ENCODE measurements at places on chromosomes 12 and 14.

DNA sequence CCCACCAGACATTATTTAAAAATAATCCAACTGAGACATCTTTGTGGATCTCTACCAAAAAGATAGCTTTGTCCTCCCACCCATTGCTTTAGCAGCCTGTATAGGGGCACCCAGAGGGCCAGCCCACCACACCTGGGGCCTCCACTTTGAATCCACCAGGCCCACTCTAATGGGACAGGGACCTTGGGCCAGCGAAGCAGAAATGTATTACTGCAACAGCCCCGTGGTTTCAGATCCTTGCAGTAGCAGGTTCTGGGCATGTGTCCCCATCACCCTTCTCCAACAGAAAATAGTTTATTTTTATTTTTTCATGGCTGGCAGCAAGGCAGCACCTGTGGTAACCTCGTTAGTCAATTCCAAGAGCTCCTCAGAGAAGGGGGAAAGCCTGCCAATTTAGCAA, 218.4 kb downstream of the ZFP36L1 start:
- no peak for DNase-seq

DNA sequence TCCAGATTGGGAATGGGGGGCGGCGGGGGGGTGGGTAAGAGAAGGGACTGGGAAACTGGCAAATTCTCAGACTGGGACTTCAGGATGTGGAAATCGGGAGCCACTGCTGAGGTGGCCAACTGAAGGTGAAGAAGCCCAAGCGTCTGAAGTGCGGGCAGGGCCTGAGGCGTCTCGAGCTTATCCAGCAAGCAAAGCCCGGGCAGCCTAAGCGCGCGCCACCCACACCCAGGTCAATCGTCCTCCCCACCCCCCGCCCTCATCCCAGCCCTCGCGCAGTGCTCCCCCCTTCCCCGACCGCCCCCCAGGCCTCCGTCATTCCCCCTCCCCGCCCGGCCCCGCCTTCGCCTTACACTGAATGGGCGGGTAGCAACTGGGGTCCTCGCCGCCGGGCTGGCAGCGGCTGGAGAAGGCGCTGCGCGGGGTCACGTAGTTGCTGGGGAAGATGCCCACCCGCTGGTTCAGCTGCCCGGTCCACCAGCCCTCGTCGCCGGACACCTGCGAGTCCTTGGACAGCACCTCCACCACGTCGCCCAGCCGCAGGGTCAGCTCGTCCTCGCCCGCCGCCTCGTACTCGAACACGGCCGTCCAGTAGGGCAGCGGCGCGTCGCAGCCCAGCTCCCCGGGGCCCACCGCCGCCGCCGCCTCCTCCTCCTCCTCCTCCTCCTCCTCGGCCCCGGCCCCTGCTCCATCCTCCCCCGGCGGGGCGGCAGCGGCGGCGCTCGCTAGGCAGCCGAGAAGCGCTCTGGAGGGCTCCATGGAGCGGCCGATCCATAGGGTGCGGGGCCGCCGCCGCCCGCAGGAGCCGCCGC, 693 bp downstream of the MAP3K9 start:
- peak; percentile 23 for DNase-seq

- no peak for DNase-seq
These were observed 85.6 kb upstream of the TSPAN8 start for GRCh38 chr12:71243370-71243769.

DNA sequence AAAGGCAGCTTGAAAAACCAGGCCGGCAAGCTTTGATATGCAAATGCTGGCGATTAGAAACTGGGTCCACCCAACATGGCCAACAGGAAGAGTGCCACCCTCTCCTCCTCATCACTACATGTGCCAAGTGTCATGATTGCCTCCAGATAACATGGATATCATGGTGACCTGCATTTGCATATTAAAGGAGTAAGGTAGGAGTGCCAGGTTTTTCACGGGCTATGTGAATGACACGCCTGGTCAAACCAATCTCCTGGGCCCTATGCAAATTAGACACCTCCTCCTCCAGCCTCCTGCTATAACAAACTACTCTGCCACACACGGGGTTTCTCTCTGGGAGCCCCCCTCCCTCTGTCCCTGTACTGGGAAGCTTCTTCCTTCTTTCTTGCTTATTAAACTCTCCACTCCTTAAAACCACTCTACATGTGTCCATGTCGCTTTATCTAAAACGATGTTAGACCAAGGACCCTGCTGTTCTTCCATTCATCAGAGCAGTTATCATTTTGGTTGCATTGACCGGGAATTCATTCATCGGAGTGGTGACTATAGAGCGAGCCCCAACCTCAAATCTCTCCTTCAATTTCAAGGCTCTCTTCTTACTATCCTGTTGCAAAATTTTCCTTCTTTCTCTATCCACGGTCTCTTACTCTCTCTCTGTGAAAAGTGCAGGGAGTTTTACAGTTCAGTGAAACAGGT, 27.5 kb downstream of the APOBEC1 start:
- no peak for DNase-seq

DNA sequence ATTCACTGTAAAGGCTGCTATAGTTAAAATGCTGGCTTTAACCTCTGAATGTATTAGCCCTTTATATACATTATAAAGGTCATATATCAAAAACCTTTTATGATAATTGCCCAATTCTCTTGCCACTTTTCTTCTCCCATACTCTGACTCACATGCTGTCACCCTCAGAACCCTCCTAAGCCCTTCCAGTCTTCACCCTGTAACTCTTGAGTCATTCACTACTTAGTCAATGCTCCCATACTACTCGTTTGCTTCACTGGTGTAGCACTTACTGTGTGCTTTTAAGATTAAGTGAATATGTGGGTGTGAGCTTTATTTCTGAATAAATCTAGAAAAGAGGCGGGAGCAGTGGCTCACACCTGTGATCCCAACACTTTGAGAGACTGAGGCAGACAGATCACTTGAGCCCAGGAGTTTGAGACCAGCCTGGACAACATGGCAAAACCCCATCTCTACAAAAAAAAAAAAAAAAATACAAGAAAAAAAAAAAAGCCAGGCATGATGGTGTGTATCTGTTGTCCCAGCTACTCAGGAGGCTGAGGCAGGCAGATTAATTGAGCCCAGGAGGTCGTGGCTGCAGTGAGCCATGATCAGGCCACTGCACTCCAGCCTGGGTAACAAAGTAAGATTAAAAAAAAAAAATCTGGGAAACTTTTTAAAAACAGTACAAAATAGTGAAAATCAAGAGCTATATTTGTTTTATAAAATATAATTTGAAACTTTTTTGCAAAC, 37.6 kb downstream of the SPATA7 start:
- no peak for DNase-seq

- no peak for DNase-seq
These were observed 28.1 kb downstream of the SLC41A2 start for GRCh38 chr12:104929977-104930376.

GRCh38 chr14:105473677-105474482, 741 bp upstream of the CRIP2 start:
- DNase-seq: peak; percentile 47

- DNase-seq: no peak
These were observed 56.7 kb downstream of the MYRFL start for GRCh38 chr12:69881771-69882170.

- DNase-seq: no peak
These were observed 98.8 kb downstream of the SLC25A47 start for GRCh38 chr14:100421756-100422470.

GRCh38 chr14:96104469-96105057, 65.4 kb downstream of the C14orf132 start:
- DNase-seq: no peak

- no peak for DNase-seq
These were observed 13.1 kb downstream of the ZFYVE21 start for GRCh38 chr14:103728721-103729120.

- no peak for DNase-seq
These were observed 31.7 kb downstream of the KLRK1 start for GRCh38 chr12:10358131-10358530.
